ENCODE measurements at places on chromosomes 1 and 21.

DNA sequence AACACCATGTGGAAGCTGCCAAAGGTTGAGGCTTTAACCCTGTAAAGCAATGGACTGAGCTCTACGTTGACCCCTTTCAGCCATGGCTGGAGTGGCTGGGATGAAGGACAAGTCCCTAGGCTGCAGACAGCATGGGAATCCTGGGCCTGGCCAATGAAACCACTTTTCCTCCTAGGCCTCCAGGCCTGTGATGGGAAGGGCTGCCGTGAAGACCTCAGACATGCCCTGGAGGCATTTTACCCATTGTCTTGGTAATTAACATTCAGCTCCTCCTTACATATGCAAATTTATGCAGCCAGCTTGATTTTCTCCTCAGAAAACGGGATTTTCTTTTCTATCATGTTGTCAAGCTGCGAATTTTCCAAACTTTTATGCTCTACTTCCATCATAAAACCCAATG is 214.5 kb downstream of the RGS7 start:
- no peak for DNase-seq

DNA sequence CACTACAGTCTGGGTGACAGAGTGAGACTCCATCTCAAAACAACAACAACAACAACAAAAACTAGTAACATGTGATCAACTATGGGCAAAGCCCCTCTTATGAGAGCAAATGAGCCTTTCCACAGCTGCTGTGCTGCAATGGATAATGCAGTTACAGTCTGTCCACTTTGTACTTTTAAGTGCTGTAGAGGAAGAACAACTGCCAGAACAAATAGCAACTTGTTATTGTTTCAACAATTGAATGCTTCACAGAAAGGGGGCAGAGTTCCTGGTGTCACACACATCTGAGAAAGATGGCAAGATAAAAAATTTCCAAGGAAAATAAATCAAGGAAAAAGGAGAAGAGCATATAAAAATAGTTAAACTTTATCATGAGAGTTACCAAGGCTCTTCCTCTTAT is 243.6 kb upstream of the DMRTA2 start:
- DNase-seq: no peak

DNA sequence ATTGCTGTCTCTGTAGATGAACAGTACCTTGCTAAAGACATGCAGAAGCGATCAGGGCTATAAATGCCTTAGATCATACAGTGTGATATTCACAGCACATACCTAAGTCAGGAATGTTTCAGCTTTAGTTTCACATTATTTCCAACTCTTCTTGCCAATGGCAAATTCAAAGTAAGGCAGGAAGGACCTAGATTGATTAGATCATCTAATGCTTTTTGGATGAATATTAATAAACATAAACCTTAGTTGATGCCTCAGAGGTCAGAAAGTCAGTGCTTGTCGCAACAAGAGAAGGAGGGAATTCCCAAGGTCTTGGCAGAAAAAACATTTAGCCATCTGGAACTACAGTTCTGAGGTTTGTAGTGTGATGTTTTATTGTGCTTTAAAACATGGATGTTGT is 122.3 kb downstream of the TNFSF18 start:
- no peak for DNase-seq

- DNase-seq: no peak
These were observed 1.7 kb downstream of the TRMT1L start for GRCh38 chr1:185154912-185155513.

DNA sequence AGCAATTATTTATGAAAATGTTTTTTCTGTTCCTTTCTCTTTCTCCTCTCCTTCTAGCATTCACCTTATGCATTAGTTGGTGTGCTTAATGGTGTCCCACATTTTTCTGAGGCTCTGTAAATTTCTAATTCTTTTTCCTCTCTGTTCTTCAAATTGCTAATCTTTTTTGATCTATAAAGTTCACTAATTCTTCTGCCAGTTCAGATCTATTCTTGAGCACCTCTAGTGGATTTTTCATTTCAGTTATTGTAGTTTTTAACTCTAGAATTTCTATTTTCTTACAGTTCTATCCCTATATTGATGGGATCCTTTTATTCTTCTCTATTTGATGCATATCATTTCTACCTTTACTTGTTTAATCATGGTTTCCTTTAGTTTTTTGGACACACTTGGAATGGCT is 22.4 kb downstream of the CFAP57 start:
- DNase-seq: no peak

- DNase-seq: no peak
These were observed 2.2 kb downstream of the PIGV start for GRCh38 chr1:26789931-26790330.

DNA sequence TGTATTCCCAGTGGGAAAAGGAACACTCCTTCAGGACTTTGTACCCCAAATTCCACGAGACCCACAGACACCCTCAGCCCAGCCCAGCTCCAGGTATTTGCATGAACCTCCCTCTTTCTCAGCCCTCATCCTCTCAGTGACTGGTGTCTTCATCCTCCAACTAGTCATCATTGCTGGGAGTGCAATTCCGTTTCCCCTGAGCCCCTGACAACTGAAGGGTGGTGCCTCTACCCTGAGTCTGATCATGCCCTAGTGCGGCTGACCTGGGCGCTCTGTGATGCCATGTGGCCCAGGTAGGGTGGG is 3.8 kb upstream of the ZNF692 start:
- DNase-seq: no peak

DNA sequence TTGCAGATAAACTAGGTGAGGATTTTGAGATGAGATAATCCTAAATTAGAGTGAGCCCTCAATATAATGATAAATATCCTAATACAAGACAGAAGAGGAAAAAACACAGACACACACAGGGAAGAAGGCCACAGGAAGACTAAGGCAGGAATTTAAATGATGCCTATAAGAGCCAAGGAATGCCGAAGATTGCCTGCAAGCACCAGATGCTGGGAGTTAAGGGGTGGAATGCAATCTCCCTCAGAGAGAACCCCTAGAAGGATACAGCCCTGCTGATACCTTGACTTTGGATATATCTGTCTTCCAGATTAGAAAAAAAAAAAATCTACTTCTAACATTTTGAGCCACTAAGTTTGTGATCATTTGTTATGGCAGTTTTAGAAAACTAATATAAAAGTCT is 299.7 kb upstream of the PRMT6 start:
- DNase-seq: no peak

- DNase-seq: no peak
These were observed 3.9 kb upstream of the CACNA1S start for GRCh38 chr1:201116091-201116490.

GRCh38 chr1:239126884-239127283 is 259.5 kb upstream of the CHRM3 start:
- DNase-seq: no peak

DNA sequence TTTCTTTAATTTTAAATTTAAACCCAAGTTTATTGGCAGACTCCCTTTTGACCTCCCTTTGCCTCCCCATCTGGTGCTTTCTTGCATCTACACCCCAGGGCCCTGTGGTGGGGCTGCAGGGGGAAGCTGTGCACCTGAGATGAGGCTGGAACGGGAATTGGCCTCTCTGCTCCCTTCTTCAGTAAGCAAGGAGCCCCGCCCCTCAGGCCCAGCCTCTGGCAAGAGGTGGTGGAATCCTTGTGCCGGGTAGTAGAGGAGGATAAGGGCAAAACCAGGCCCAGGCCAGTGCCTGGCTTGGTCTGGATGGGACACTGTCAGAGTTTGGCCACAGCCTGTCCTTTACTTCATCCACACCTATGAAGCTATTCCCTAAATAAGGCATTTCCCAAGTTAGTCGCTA is 25.1 kb downstream of the ATP8B2 start:
- DNase-seq: no peak

DNA sequence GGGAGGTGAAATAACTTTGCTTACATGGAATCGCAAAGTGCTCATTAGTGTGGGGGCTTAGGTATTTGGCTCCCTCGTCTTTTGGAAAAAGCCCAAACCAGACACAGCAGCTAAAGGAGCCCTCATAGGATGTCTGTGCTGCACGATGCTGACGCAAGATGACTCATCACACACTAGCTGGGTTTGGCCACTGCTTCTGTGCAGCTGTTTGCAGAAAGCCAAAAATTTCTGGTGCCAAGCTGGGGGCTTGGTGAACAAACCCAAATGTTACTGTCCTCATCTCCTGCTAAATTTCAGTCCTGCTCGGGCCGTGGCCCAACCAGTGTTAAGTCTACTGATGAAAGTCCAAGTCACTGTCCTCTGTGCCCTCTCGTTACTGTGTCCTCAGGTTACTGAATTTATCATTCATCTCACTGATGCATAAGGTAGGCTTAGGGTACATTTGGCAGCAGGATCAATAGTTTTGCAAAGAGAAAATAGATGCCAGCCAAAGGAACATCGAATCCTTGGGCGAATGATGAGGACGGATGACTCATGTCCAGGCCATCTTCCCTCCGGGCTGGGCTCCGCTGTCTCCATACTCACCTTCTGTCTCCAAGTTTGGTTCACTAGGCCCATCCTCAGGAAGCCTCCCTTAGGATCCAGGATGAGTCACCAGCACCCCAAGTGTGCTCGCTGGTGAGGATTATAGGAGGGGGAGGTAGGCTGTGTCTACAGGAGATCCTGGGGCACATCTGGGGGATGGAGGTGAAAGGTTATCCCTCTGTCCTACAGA is 177.7 kb downstream of the ADSS2 start:
- DNase-seq: no peak

DNA sequence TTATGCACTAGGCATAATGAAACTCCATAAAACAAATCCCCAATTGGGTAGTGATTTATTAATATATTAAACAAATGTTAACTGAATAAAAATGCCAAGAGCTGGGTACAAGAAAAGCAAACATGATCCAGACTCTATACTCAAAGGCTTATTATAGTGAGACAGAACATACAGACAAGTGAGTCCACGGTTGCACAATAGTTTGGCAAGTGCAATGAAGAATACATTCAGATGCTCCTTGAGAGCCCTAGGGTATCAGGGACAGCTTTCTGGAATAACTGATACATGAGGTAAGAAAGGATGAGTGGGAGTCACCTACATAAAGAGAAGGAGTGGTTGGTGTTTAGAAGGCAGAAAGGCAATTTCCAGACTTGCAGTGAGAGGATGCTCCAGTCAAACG is 85.1 kb downstream of the VAV3 start:
- DNase-seq: no peak

- DNase-seq: no peak
These were observed 281.0 kb upstream of the RUNX1 start for GRCh38 chr21:35329940-35330660.

GRCh38 chr1:112395256-112395820 is 676 bp upstream of the CTTNBP2NL start:
- DNase-seq: no peak

DNA sequence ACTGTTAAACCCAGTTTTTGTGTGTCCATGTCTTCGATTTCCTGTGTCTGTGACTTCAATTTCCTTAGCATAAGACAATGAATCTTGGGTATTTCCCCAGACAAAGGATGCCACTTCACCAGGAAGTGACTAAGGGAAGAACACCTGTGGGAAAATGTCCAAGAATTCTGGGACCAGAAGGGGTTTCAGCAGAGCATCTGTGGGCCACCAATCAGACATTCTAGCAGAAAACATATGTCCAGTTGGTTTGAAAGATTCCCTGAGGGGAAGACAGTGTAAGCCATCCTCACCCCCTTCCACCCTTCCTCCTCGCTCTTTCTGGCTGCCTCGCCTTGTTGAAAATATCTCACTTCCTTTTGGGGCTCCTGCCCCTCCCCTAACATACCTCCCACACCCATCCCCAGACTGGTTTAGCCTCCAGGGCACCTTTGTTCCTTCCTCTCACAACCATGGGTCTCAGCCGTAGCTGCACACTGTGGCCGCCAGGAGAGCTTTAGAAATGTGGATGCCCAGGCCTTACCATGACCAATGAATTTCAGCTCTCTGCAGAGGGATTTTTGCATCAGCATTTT is 25.5 kb upstream of the IFNAR1 start:
- DNase-seq: no peak

DNA sequence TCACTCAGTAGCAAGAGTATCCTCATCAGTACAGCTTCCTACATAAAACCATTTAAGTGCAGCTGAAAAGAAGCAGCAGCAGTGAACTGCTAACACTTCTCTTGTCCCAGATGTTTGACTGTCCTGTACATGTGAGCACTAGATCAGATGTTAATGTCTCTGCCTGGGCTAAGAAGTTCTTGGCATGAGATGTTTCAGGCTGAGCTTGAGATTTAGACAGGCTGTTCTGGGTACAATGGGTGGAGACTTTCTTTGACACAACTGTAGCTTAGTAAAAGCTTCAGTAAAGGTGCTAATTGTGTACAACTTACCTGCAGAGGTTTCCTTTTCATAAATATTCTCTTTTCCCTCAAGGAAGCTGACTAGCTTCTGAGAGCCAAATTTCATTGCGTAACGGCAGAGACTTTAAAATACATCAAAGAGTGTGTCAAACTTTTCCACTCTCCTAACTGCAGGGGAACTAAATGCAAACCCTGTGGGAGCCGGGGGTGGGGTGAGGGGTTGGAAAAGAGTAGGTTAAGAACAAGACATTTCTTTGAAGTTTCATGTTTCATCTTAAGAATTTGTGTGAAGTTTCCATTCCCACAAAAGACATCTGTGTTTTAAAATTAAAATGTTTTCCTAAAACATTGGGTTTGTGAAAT is 82.1 kb upstream of the CCDC190 start:
- DNase-seq: no peak

- no peak for DNase-seq
These were observed 105.7 kb downstream of the SYF2 start for GRCh38 chr1:25126562-25126961.

DNA sequence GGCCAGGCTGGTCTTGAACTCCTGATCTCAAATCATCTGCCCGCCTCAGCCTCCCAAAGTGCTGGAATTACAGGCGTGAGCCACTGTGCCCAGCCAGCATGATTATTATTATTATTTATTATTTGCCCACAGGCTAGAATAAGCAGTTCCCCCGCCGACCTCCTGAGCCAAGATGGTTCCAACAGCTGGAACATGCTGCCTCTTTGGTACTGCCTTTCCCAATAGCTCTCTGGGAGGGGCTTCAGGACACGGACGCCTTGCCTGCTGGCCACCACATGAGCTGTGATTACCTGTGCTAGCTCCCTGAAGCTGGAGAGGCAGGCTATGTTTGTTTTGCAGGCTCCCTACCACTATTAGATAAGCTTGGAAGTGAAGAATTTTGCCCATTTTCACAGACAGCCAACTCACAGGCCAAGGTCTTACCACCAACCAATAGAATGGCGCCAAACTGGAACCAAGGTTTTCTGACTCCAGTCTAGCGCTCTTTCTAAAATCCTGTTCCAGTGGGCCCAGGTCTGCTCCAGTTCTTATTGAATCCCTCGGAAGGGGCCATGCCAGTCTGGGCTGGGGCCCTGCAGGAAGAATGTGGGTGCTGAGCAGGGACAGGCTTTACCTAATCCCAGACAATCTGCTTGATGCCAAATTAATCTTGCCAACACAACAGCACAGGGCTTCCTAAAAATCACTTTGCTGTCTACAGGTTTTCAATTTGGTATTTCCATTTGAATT is 2.1 kb upstream of the GPR61 start:
- no peak for DNase-seq

GRCh38 chr21:37915941-37916309 is 332 bp downstream of the KCNJ6 start:
- no peak for DNase-seq

- DNase-seq: no peak
These were observed 68.6 kb upstream of the VAV3 start for GRCh38 chr1:108033550-108033951.

GRCh38 chr1:8020032-8020431 is 6.1 kb downstream of the ERRFI1 start:
- DNase-seq: no peak
